HFFc6 (cell line): ENCODE measurements at places on chromosomes 4 and X. TPM values are rescaled to one million over a fixed set of nuclear protein-coding genes. Genes with fewer than 3 reads are reported as not detected.
A peak's percentile ranks its signal among the peaks of the same experiment; 100 is the strongest.

- no peak for DNase-seq
Observed at GRCh38 chr4:5712931-5713330, 1.9 kb downstream of the EVC start.

DNA sequence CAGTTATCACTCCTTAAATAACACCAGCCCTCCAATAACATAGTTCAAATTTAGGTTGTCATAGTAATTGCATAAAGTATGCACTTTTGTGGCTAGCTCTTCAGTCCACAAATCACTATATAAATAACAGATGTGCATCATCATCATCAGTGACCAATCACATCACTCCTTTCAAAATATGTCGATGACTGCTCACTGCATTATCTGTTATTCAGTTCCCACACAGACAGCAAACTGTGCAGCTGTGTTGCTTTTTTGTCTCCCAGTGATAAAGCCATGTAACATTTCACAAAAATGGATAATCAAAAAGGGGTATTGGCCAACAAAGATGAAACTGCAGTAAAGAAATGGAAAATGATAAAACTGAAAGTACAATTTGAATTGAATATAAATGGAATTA is 205.4 kb downstream of the DCLK2 start:
- DNase-seq: peak; percentile 96

DNA sequence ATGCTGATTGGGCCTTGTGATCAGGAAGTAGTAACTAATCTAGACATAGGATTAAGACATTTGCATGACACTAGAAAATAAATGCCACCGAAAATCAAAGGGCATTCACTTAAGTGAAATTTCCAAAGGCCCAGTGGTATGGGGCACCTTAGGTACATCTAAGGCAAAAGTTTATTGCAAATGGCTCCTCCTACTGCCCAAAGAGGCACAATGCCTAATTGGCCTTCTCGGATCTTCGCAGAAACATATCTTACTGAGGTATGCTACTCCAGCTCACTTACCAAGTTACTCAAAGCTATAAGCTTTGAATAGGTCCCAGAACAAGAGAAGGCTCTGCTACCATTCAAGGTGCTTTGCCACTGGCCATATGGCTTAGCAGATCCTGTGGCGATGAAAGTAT is 174.8 kb upstream of the CXCL13 start:
- DNase-seq: no peak

DNA sequence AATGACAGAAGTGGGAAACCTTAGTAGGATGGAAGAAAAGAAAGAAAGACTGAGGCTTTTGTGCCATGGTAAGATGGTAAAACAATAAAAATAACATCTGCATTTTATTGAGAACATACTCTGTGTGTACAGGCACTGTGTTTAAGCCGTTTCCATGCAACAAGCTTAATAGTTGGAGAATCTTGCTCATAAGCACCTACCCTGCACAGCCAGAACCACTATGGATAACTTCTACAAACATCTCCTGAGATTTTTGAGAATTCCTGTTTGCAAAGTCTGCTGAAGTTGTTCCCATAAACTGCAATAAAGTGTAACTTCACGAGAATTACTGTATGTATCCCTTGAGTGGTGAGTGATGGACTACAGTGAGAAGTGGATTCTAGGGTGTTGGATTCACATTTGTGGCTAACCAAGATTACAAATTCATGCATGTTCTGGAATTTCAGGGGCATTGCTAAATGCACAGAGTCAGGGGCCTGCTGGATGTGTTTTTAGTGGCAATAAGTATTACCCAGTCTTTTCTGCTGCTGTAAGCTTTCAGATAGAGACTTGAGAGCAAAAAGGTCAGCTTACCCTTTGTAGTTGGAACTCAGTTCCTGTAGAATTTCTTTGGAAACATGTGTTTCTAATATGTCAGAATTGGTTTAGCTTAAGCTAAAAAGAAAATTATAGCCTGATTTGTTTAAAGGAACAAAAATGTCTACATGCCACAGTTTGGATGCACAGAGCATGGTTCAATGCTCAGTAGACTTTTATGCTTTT is 132.5 kb downstream of the AFF1 start:
- no peak for DNase-seq

DNA sequence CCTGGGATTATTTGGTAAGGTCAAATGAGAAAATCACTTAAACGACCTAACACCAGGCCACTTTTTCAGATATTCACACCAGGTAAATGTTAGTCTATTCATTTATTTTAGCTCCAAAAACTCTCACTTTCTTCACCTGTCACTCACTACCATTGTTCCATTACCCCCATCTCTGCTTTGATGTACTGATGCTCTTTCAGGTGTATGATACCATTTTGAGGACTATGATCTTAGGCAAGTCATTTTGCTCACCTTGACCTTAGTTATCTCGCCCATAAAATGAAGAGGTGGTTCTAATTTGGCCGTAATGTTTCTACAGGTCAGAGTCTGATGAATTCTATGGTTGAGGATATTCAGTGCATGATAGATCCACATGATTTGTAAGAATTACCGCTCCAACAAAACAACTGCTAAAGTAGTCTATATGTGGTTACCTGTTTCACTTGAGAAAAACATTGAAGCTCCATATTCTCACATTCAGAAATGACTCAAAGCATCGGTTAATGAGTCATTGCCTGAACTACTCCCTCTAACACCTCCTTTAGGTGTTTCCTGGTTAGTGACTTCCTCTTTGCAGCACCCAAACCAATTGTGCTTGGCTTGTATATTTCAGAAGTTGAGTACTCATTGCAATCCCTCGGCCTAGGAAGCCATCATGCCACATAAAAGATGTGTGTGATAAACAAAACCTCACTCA is 4.5 kb downstream of the DTHD1 start:
- no peak for DNase-seq

GRCh38 chr4:742742-743311 is 37.2 kb downstream of the PCGF3 start:
- peak; percentile 33 for DNase-seq

GRCh38 chr4:147938496-147938895 is 206.6 kb downstream of the ARHGAP10 start:
- DNase-seq: no peak

GRCh38 chr4:10157478-10158332 is 41.1 kb upstream of the WDR1 start:
- DNase-seq: peak; percentile 71

GAGE1 gene
- not detected in 3 replicates for total RNA-seq

DNA sequence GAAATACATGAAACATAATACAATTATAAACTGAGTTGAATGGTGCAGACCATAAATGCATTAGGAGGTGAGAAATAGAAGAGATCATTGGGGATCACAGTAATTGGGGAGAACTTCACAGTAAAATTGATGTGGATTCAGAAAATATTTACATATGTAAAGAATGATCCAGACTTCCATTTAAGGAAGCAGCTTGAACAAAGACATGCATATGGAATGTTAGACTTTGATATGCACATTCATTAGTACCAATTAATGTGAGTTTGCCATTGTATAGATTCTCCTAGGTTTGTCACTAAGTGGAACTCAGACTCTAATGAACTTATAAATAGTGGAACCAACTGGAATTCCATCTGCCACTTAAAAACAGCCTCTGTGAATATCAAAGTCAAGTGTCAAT is 235.6 kb downstream of the PARM1 start:
- no peak for DNase-seq
